T-helper 17 cell (primary cell): ENCODE measurements at places on chromosomes 13 and 19.
A peak's percentile ranks its signal among the peaks of the same experiment; 100 is the strongest.

GRCh38 chr19:4970558-4971423 is 1.9 kb downstream of the KDM4B start:
- peaks cover 33% of the 10 kb centered on the region for H3K4me1 ChIP-seq
- no peaks in the 10 kb centered on the region for H3K27me3 ChIP-seq
- no peaks in the 10 kb centered on the region for H3K36me3 ChIP-seq
- DNase-seq = no peak
- H3K27ac ChIP-seq = peak overlapping the region; percentile 91

GRCh38 chr13:30295116-30295515 is 12.2 kb downstream of the KATNAL1 start:
- peaks cover 6% of the 10 kb centered on the region for H3K36me3 ChIP-seq
- no peak for DNase-seq
- no peak overlapping the region for H3K27ac ChIP-seq
- no peaks in the 10 kb centered on the region for H3K27me3 ChIP-seq

- no peaks in the 10 kb centered on the region for H3K36me3 ChIP-seq
- no peak overlapping the region for H3K27ac ChIP-seq
- DNase-seq = no peak
- no peaks in the 10 kb centered on the region for H3K27me3 ChIP-seq
Measured at GRCh38 chr19:19354007-19354406, 33.4 kb downstream of the MAU2 start.

GRCh38 chr19:28631961-28632360 is 581.0 kb downstream of the UQCRFS1 start:
- H3K36me3 ChIP-seq = no peaks in the 10 kb centered on the region
- no peaks in the 10 kb centered on the region for H3K27me3 ChIP-seq
- DNase-seq = no peak
- H3K4me1 ChIP-seq = no peaks in the 10 kb centered on the region

GRCh38 chr13:34241332-34241731 is 423.4 kb downstream of the RFC3 start:
- H3K27ac ChIP-seq = no peak overlapping the region
- H3K4me3 ChIP-seq = no peak overlapping the region
- no peaks in the 10 kb centered on the region for H3K27me3 ChIP-seq
- DNase-seq = no peak

DNA sequence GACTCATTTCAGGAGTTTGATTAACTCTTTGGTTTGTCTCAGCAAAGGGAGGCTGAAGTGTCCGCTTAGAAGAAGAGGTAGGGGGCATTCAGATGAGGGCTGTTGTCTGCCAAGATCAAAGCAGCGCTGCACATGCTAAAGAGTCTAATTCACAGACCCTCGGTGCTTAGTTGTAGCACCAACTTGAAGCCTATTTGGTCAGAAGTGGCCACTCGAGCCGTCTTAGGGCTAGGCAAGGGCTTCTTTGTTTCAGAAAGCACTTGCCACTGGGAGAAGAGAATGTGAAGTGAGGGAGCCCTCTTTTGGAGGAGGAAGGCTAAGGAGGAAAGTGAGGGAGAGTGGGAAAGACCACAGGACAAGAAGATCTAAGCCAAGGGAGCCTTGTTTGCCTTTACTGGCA is 313.4 kb upstream of the TMTC4 start:
- no peaks in the 10 kb centered on the region for H3K36me3 ChIP-seq
- H3K4me3 ChIP-seq = no peak overlapping the region
- no peaks in the 10 kb centered on the region for H3K4me1 ChIP-seq
- no peak for DNase-seq
- H3K27ac ChIP-seq = no peak overlapping the region
- H3K27me3 ChIP-seq = peaks cover 22% of the 10 kb centered on the region

DNA sequence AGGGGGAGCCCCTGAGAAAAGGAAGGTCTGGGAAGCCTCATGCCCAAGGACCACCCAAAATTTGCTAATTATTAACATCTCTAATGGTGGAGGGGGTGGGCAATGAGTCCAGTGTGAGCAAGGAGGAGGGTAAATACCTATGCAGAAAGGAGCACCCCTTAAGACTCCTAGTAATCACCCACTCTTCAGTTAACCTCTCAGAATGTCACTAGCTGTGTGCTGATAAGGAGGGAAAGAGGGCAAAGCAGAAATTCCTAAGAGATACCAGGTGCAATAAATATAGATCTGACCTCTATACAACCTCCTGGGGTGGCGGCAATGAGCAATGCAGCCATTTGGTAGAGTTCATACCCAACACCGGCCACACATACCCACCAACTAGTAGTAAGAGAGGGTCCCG is 12.7 kb upstream of the DPY19L3 start:
- H3K27ac ChIP-seq = peak overlapping the region; percentile 11
- peaks cover 4% of the 10 kb centered on the region for H3K4me1 ChIP-seq
- no peak overlapping the region for H3K4me3 ChIP-seq
- H3K27me3 ChIP-seq = no peaks in the 10 kb centered on the region
- no peak for DNase-seq

DNA sequence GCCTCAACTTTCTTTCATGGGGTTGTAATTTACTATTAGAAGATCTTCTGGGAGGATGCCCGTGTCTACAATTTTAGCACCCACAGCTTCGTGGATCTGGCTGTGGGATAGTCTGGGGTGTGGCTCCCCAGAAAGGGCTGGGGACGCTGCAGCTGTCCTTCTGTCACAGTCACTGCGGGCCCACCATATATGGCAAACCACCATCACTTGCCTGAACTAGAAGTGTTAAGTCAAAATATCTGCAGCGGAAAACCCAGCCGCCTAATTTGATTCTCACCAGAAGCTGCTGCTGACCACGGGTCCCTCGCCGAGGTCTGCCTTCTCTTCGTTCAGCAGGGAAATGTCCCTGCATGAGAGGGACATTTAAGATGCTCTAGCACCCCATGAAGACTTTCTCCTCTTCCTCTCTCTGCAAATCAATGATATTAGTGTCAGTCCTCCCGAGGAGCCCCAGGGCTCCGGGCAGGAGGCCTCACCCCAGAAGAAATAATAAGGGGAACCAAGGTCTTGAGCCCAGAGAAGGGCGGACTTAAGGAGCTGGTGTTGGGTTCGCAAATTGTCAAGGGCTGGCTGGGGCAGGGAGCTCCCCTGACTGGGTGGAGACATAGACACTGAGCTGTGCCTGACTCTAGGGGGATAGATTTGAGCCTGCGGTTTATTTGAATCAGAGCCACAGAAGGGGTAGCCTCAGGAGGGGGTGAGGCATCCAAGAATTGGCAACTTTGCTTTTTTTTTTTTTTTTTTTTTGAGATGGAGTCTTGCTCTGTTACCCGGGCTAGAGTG is 3.0 kb upstream of the MATK start:
- no peak for DNase-seq
- peaks cover 2% of the 10 kb centered on the region for H3K4me1 ChIP-seq
- H3K27me3 ChIP-seq = no peaks in the 10 kb centered on the region
